Heart left ventricle (tissue), 16 donors: ENCODE measurements at places on chromosomes 6 and 20. TPM values are rescaled to one million over a fixed set of nuclear protein-coding genes. Genes with fewer than 3 reads are reported as not detected.

NRSN1 gene
- not detected for total RNA-seq

LRRC73 gene
- 1.2 TPM for total RNA-seq

C2 gene
- 103 TPM for total RNA-seq

ZNF165 gene
- 0.61 TPM for total RNA-seq

RNASET2 gene
- 10.8 TPM for total RNA-seq

SAMD3 gene
- total RNA-seq, result not detected

CENPW gene
- total RNA-seq, result not detected

GABBR1 gene
- 22.7 TPM for total RNA-seq

NMBR gene
- not detected for total RNA-seq

PTGIS gene
- 20.1 TPM for total RNA-seq

EPPIN gene
- not detected for total RNA-seq

LY6G6F gene
- total RNA-seq, result not detected

ACTL10 gene
- total RNA-seq, result 0.17 TPM

SLC22A1 gene
- total RNA-seq, result not detected

PDYN gene
- not detected for total RNA-seq

RRAGD gene
- total RNA-seq, result 82.5 TPM

ZNF133 gene
- 6.3 TPM for total RNA-seq

ACSS1 gene
- 114 TPM for total RNA-seq

VGLL2 gene
- total RNA-seq, result 0.52 TPM

ARMH2 gene
- not detected for total RNA-seq

TCF21 gene
- 3.2 TPM for total RNA-seq

PKIB gene
- total RNA-seq, result not detected

HCRTR2 gene
- total RNA-seq, result not detected

PSORS1C2 gene
- total RNA-seq, result not detected

RNF182 gene
- total RNA-seq, result 0.39 TPM

CRISP3 gene
- total RNA-seq, result not detected

KIAA1755 gene
- total RNA-seq, result 2.3 TPM

ITPR3 gene
- total RNA-seq, result 4.8 TPM

EBF4 gene
- 6.4 TPM for total RNA-seq

SIRPD gene
- not detected for total RNA-seq

CST5 gene
- not detected for total RNA-seq

GPX6 gene
- total RNA-seq, result not detected

TMC2 gene
- not detected for total RNA-seq

TNFRSF6B gene
- not detected for total RNA-seq

GPR6 gene
- not detected for total RNA-seq

RAD21L1 gene
- total RNA-seq, result not detected

SLC4A11 gene
- total RNA-seq, result 0.24 TPM

TSBP1 gene
- total RNA-seq, result not detected

F13A1 gene
- 20.2 TPM for total RNA-seq

SYCP2L gene
- total RNA-seq, result 0.65 TPM

TINAG gene
- total RNA-seq, result 0.40 TPM

CPNE5 gene
- total RNA-seq, result 41.5 TPM

GABRR2 gene
- total RNA-seq, result 0.20 TPM

HUS1B gene
- 0.39 TPM for total RNA-seq

ASIP gene
- total RNA-seq, result 23.2 TPM

PRRT1 gene
- total RNA-seq, result 0.47 TPM

MTFR2 gene
- total RNA-seq, result 1.0 TPM

ESR1 gene
- 0.68 TPM for total RNA-seq

PTCRA gene
- not detected for total RNA-seq

C6orf15 gene
- not detected for total RNA-seq

SLC22A16 gene
- not detected for total RNA-seq

ELOVL4 gene
- 0.16 TPM for total RNA-seq

WFDC2 gene
- total RNA-seq, result not detected

SRSF6 gene
- 69.7 TPM for total RNA-seq

AARS2 gene
- 7.4 TPM for total RNA-seq

C6orf132 gene
- 3.4 TPM for total RNA-seq

PHACTR3 gene
- total RNA-seq, result 4.7 TPM

ZNF311 gene
- total RNA-seq, result 0.37 TPM

FOXC1 gene
- 6.3 TPM for total RNA-seq
